Stimulated activated CD4-positive, alpha-beta T cell treated with anti-CD3 and anti-CD28 coated beads, TNF-alpha, amount 100 ng/mL, for 1 hour (primary cell): ENCODE measurements at places on chromosomes 5 and 9.

DNA sequence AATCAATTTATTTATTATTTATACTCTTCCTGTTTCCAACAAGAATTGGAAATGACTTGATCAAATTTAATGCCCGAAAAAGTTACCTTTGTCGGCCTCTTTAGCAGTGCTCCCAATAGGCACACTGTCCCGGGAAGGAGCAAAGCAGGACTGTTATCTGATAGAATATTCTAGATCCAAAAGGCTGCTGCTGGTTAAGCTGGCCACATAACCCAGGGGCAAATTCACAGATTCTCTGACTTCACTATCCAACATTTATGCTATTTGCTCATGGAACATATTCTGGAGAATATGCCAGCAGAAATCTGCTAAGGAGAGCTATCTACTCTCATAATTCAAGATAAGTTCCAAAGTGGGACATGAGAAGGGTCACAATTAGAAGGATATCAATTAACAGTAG lies 100.2 kb upstream of the DMAC1 start:
- DNase-seq = no peak

GRCh38 chr5:52830650-52831049 lies 42.9 kb downstream of the ITGA1 start:
- no peak for DNase-seq

DNA sequence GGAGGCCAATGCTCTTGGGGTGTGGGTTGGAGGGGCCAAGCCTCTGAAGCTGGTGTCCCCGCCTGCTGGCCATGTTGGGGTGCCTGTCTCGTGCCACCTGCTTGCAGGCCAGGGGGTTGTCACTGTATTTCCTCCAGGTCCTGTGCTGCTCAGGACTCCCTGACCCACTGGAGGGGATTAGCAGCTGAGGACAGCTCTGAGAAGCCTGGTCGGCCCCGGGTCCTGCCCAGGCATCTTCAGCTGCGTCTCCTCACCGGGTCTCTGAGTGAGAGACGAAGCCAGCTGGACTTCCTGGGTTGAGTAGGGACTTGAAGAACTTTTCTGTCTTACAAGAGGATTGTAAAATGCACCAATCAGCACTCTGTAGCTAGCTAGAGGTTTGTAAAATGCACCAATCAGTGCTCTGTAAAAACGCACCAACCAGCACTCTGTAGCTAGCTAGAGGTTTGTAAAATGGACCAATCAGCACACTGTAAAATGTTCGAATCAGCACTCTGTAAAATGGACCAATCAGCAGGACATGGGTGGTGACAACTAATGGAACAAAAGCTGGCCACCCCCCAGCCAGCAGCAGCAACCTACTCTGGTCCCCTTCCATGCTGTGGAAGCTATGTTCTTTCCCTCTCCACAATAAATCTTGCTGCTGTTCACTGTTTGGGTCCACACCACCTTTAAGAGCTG lies 20.6 kb upstream of the SLC9A3 start:
- DNase-seq = no peak

- no peak for DNase-seq
These were observed 316.7 kb downstream of the SLIT3 start for GRCh38 chr5:168984135-168984675.

GRCh38 chr9:120941046-120941770 lies 14.6 kb upstream of the TRAF1 start:
- no peak for DNase-seq

DNA sequence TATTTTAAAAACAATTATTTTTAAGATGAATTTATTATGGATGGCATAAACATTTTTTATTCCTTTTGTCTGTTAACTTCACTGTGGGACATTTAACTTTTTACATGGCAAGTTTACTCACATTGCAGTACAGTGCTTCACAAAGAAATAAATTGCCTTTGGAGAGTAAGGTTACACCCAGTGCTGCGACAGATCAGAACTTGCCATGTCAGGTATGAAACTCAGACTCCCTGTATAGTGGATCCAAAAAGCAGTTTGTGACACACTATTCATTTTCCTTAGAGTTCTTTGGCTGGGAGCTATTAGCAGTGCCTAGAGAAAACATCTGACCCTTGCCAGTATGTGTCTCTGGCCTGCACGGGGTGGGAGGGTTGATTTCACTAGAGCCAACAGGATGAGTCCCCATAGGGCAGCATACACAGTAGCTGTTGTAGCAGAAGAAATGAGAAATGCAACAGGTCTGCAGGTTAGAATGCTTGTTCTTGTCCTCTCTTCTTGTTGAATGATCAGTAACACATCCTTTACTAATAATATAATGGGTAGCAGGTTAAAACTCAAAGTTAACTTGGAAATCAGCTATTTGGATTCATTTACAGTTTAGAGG lies 42.9 kb downstream of the STARD4 start:
- DNase-seq = no peak

- DNase-seq = no peak
These were observed 5.5 kb upstream of the DNAJB5 start for GRCh38 chr9:34984049-34984448.

DNA sequence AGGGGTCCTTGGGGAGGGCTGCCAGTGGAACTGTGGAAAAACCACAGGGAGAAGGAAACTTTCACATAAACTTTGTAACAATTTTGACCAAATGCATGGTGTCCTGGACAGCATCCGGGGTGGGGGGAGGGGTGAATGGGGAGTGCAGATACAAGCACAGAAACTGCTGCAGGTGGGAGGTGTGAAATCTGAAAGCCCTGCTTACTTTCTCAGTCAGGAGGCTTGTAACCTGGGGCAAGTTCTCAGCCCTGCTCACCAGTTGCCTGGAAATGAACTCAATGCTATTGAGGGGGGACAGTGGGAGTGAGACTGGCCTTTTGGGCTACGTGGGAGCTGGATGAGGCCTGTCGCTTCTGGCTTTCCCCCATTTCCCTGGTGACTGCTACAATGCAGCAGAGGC lies 694.5 kb upstream of the ZNF608 start:
- DNase-seq = no peak

GRCh38 chr5:68316469-68316868 lies 100.9 kb downstream of the PIK3R1 start:
- no peak for DNase-seq

DNA sequence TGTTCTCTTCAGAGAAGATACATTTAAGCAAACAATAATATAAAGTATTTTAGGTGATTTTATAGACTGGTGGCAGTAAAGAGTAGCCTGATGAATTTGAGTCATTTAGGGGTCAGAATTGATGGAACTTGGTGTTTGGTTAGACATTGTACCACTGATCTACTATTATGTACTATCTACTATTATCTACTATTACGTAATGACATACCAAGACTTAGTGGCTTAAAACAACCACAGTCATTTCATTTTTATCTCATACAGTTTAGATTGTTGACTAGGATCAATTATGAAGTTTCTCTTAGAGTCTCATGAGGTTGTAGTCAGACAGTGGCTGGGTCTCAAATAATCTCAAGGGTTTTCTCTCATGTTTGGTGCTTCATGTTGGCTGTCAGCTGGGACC lies 54.0 kb downstream of the PPIP5K2 start:
- DNase-seq = no peak

- DNase-seq = no peak
These were observed 43.4 kb upstream of the SPINK5 start for GRCh38 chr5:148020257-148020988.

DNA sequence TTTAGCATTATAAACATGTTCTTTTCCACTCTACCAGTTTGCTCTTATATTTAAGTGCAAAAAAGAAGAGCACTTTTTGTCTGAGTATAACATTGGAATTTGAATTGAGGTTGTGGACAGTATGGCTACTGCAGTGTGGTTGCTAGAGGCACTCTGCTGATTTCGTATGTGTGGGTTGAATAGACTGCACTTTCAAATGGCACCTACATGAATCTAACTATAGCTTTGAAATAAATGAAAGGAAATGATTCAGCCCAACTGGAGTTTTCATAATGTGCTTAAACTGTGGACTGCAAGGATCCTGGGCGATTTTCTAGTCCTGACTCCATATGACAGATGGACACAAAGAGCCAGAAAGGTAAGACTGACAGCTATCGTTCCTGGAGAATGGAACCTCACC lies 657.6 kb upstream of the RIOK2 start:
- DNase-seq = no peak

GRCh38 chr9:87618931-87619330 lies 107.0 kb upstream of the CTSL start:
- no peak for DNase-seq

- DNase-seq = no peak
These were observed 74.7 kb downstream of the KIF24 start for GRCh38 chr9:34254141-34254913.

DNA sequence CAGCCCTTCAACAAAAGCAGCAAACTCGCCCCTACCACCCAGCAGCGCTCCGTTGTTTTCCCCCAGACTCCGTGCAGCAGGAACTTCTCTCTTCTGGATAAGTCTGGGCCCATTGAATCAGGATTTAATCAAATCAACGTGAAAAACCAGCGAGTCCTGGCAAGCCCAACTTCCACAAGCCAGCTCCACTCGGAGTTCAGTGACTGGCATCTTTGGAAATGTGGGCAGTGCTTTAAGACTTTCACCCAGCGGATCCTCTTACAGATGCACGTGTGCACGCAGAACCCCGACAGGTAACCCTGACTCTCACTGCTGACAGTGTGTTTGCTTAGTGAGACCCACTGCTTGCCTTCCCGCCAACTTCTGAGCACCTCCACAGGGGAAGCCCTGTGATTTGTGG lies 81.8 kb downstream of the PRDM6 start:
- no peak for DNase-seq

DNA sequence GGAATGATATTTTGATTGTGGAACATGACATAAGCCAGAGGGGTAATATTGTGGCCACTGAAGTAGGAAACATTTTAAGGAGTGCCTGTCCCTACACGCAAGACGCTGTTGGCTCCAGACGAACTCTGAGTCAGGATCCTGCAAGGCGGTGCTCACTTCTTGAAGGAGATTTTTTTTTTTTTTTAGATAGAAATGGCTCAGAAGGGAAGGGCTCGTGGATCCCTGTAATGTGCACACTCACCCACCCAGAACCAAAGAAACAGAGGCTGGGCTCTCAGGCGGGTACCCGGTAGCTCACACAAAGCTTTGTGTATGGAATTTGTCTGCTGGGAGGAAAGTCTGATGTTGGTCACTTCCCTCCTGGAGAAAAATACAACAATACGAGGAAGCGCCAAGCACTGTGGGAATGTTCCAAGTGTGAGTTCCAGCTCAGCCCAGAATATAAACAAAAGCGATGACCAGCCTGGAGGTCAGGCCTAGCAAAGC lies 25.7 kb downstream of the RAPGEF1 start:
- DNase-seq = no peak

- DNase-seq = no peak
These were observed 419.9 kb downstream of the NTRK2 start for GRCh38 chr9:85089188-85089969.

- DNase-seq = no peak
These were observed 35.0 kb upstream of the DMRT1 start for GRCh38 chr9:806285-807156.

- no peak for DNase-seq
These were observed 61.2 kb downstream of the UBAP1 start for GRCh38 chr9:34240006-34240405.

DNA sequence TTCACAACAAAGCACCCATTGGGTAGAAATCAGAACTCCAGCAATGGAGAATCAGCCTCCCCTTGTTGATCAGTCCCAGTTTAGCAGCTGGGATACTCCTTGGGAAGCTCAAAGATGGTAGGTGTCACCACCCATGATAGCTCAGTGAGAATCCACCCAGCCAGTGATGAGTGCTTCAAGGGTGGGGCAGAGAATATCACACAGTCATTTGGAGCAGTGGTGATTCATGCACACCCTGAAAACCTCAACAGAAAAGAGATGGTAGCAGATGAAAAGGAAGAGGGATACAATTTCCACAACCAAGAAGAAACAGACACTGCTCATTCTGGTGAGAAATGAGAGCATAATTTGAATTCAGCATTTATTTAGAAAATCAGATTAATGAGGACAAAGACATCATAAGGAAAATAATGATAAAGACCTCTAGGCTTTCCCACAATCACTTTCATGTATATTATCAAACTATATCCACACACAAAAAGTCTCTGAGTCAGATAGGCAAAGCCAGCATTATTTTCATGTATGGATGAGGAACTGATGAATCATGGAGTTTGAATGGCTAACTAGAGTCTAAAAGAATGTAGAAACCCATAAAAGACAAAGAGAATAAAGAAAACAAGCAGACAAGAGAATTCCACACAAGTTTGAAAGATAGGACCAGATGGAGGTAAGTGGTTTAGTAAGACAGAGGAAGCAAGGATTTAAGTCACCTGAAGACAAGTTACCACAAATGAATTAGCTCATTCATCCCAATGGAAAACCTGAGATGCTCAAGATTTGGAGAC lies 82.9 kb downstream of the FEM1C start:
- no peak for DNase-seq

- DNase-seq = no peak
These were observed 59.8 kb downstream of the FOXD1 start for GRCh38 chr5:73388740-73389139.

GRCh38 chr5:142063878-142064331 lies 44.7 kb upstream of the NDFIP1 start:
- no peak for DNase-seq

DNA sequence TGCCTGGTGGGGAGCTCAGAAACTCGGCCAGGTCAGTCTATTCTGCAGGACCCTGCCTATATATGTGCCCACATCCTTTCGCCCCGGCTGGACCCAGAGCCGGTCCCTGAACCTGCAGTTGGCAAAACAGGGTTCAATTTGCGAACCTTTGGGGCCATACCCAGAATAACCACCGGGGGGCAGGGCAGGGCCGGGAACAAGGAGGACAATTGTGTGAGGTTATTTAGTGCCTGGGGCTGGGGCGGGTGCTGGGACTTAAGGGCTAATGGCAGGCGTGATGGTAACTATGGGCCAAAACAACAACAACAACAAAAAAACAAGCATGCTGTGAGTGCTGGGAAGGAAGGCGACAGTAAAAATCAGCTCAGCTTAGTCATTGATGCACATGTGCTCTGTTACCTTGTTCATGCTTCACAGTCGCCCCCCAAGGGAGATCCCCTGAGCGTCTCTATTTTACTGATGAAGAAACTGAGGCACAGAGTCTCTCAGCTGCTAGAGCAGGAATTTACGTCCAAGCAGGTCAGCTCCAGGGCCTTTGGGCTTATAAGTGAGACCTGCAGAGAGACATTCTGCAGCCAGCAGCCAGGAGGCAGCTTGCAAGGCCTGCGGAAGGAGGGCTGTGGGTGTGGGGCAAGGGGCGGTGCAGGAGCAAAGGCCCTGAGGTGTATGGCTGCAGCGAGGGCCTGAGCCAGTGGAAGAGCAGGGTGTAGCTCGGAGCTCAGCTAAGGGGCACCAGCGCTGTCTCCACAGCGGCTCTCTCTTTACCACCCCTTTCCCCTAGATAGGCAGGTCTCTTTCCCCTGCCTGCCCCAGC lies 106.0 kb downstream of the PHF2 start:
- DNase-seq = peak; percentile 14

DNA sequence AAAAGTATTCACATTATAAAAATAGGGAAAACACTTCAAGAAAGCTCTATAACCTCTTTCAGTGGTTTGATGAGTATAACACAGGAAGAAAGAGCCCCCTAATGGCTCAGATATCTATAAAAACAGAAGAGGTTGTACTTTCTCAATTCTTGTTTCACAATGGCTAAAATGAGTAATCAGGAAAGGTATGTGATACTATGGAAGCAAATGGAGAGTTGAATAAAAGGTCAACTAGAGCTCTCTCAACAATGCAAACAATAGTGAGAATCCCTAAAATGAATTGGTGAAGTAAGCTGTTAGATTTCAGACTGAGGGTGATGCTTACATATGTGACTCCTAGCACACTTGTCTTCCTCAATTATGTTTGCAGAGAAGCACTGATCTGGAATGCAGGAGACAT lies 584.6 kb upstream of the CDH18 start:
- no peak for DNase-seq

- no peak for DNase-seq
These were observed 203.4 kb downstream of the AUH start for GRCh38 chr9:91158286-91158685.
